ENCODE measurements at places on chromosomes 7 and 10.
A peak's percentile ranks its signal among the peaks of the same experiment; 100 is the strongest.

DNA sequence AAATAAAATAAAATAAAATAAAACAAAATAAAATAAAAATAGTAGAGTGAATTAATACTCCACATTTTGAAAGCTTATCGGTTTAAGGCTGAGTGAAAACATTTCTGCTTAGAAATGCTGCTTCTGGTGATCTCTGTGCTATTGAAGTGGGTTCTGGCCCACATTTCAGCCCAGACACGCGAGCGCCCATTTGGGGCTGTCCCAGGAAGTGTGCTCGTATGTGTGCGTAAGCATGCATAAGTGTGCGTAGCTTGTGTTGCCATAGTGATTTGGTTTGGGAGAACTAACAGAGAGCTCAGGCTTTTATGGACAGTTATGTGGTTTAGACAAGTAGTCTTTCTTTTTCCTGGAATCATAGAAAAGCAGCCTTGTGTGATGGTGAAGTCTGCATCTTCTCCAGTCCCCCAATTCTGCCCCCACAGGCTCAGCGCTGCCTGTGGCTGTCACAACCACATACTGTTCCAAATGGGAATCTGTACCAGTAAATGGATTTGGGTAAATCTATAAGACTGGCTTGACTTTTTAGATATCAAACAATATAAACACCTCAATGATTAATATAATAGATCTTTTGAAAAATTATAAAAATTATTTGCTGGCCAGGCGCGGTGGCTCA is 29.8 kb upstream of the PURB start:
- H3K4me1 ChIP-seq: no peaks in the 10 kb centered on the region
- H3K36me3 ChIP-seq: no peaks in the 10 kb centered on the region
- H3K4me3 ChIP-seq: no peak overlapping the region
- no peaks in the 10 kb centered on the region for H3K27me3 ChIP-seq

DNA sequence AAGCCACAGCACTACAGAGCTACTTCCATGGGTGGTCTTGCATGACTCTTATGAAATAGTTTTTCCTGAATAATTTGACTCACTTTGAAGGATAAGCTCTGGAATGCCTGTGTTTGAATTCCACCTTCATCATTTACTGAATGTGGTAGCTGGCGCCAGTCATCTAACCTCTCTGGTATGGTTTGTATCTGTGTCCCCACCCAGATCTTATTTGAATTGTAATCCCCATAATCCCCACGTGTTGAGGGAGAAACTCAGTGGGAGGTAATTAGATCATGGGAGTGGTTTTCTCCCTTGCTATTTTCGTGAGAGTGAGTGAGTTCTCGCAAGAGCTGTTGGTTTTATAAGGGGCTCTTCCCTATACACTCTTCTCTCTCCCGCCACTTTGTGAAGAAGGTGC is 11.2 kb upstream of the SLC13A1 start:
- H3K27me3 ChIP-seq: no peaks in the 10 kb centered on the region
- no peaks in the 10 kb centered on the region for H3K36me3 ChIP-seq
- no peaks in the 10 kb centered on the region for H3K4me1 ChIP-seq
- no peak for DNase-seq
- H3K4me3 ChIP-seq: no peak overlapping the region

DNA sequence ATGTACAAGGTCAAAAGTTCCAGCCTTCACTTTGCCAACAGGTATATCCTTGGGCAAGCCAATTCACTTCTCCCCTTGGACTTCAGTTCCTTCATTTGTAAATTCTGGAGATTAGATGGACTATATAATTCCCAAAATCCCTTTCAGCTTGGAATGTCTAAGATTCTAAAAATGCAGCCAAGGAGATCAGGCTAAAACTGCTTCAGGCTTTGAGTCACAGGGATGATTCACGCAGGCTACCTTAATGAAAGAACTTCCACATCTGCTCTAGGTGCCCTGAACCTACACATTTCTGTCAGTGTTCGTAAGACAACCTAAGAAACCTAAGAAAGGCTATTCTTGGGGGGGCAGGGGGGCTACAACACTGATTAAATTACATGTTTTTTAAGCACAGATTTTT is 7.1 kb downstream of the CPVL start:
- peaks cover 19% of the 10 kb centered on the region for H3K27me3 ChIP-seq
- no peaks in the 10 kb centered on the region for H3K4me1 ChIP-seq

GRCh38 chr10:1643161-1643907 is 94.0 kb downstream of the ADARB2 start:
- no peaks in the 10 kb centered on the region for H3K27me3 ChIP-seq
- no peak for DNase-seq
- no peaks in the 10 kb centered on the region for H3K36me3 ChIP-seq
- H3K27ac ChIP-seq: no peak overlapping the region

GRCh38 chr7:129958643-129959470 is 6.1 kb upstream of the UBE2H start:
- H3K4me3 ChIP-seq: no peak overlapping the region
- peak overlapping the region; percentile 4 for H3K27ac ChIP-seq
- peak; percentile 94 for DNase-seq
- no peaks in the 10 kb centered on the region for H3K36me3 ChIP-seq

DNA sequence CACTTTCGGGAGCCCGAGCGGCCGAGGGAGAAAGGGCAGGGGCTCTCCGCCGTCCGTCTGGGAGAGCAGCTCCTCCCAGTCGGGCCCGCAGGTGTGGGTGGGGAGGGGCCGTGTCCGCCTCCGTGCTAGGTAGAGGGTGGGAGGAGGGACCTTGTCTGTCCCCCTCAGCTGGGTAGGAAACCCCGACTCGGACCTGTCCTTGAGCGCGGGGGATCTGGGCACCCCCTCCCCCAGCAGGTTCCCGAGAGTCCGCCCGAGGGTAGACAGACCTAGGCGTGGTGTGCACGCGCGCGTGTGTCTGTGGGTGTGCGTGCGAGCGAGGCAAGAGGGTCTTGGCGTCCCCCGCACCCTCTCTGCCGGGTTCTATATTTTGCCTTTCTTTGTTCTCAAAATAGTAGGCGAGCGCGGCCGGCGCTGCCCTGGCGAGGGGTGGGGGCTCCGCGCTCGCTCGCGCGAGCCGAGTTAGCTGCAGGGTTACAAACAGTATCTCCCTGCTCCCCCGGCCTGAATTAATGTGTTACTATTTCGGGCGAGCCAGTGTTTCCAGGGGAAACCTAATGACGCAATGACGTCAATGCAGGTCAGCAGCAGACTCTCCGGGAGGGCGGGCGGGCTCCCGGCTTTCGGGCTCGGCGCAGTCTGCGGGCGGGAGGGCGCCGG is 73.9 kb upstream of the LEP start:
- no peaks in the 10 kb centered on the region for H3K36me3 ChIP-seq
- peaks cover 86% of the 10 kb centered on the region for H3K27me3 ChIP-seq
- peak overlapping the region; percentile 65 for H3K4me3 ChIP-seq
- H3K4me1 ChIP-seq: peaks cover 36% of the 10 kb centered on the region
- DNase-seq: peak; percentile 79

- H3K4me1 ChIP-seq: no peaks in the 10 kb centered on the region
- no peaks in the 10 kb centered on the region for H3K27me3 ChIP-seq
- no peak within 1 kb of the TSS for H3K27ac ChIP-seq
- H3K36me3 ChIP-seq: no peaks in the 10 kb centered on the region
Measured at GRCh38 chr7:150685219-150686029, at the start of gene GIMAP2. Gene GIMAP2 (plus strand): TSS chr7:150685706. CDS start chr7:150687060, 1,354 bp downstream.

- no peak for DNase-seq
- H3K36me3 ChIP-seq: no peaks in the 10 kb centered on the region
- H3K4me3 ChIP-seq: no peak overlapping the region
- no peaks in the 10 kb centered on the region for H3K27me3 ChIP-seq
- H3K4me1 ChIP-seq: no peaks in the 10 kb centered on the region
- no peak overlapping the region for H3K27ac ChIP-seq
Measured at GRCh38 chr7:115085421-115085820, 163.5 kb downstream of the MDFIC start.

GRCh38 chr10:124707551-124707950 is 36.6 kb downstream of the FAM53B start:
- H3K36me3 ChIP-seq: peaks cover 40% of the 10 kb centered on the region
- no peak overlapping the region for H3K4me3 ChIP-seq
- H3K27me3 ChIP-seq: no peaks in the 10 kb centered on the region
- no peak overlapping the region for H3K27ac ChIP-seq
- peaks cover 5% of the 10 kb centered on the region for H3K4me1 ChIP-seq

DNA sequence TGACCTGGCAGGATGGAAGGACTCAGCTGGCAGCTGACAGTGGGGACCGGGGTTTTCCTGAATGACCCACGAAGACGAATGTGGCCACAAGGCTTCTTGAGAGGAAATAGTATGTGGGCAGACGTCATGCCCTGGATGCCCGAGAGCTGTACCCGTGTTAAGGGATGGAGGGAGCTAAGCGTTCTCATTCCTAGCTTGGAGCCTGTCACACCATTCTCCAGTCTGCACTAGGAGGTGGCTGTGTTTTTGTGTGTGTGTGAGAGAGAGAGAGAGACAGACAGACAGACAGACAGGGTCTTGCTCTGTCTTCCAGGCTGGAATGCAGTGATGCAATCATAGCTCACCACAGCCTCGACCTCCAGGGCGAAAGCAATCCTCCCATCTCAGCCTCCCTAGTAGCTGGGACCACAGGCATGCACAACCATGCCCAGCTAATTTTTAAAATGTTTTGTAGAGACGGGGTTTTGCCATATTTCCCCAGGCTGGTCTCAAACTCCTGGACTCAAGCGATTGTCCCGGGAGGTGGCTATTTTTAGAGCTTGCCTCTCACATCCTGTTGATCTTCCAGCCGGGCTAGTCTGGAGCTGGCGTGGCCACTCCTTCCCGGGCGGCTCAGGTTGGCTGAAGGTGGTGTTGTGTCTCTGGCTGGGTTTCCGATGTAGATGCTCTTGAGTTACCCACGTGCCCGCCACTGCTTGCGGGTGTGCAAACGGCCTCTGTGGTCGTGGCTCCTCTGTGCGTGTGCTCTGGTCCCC is 2.1 kb downstream of the AMZ1 start:
- peak; percentile 55 for DNase-seq
- H3K27me3 ChIP-seq: peaks cover 24% of the 10 kb centered on the region
- H3K27ac ChIP-seq: no peak overlapping the region
- H3K4me1 ChIP-seq: peaks cover 38% of the 10 kb centered on the region

DNA sequence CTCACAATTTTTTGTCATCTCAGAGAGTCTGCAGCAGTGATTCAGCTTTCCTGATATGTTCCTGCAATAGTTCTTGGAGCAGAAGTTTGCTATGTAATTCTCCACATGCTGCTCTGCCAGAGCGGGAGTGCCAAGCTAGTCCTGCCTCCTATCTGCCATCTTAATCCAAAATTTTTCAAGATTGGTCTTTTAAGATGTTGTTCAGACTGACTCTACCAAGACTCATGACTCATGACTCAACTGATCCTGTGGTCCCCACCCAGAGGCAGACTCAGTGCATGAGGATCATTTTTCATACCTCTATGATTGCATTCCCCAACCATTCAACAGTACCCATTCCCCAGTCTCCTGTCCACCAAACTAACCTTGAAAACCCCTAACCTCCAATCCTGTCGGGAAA is 470.8 kb downstream of the INHBA start:
- no peak for DNase-seq
- no peaks in the 10 kb centered on the region for H3K4me1 ChIP-seq
- H3K27me3 ChIP-seq: no peaks in the 10 kb centered on the region
- H3K36me3 ChIP-seq: peaks cover 5% of the 10 kb centered on the region

GRCh38 chr10:62199584-62199983 is 69.1 kb downstream of the RTKN2 start:
- H3K36me3 ChIP-seq: no peaks in the 10 kb centered on the region
- H3K4me3 ChIP-seq: no peak overlapping the region
- H3K27me3 ChIP-seq: no peaks in the 10 kb centered on the region
- no peak for DNase-seq
- H3K4me1 ChIP-seq: no peaks in the 10 kb centered on the region

- peak overlapping the region; percentile 55 for H3K4me3 ChIP-seq
- no peaks in the 10 kb centered on the region for H3K36me3 ChIP-seq
- peaks cover 15% of the 10 kb centered on the region for H3K4me1 ChIP-seq
- DNase-seq: peak; percentile 79
Measured at GRCh38 chr10:55629793-55630490, 731.1 kb downstream of the ZWINT start.

DNA sequence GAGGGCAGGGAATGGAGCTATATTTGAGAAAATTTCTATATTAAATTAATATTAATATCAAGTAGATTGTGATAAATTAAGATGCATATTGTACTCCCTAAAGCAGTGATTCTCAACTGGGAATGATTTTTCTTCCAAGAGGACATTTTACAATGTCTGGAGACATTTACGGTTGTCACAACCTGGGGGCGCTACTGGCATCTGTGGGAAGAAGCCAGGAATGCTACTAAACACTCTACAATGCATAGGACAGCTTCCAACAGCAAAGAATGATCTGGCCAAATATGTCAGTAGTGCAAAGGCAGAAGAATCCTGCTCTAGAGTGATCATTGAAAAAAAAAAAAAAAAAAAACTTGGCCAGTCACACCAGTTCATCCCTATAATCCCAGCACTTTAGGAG is 100.0 kb downstream of the LSM5 start:
- no peak overlapping the region for H3K4me3 ChIP-seq
- no peak for DNase-seq
- H3K27ac ChIP-seq: no peak overlapping the region
- H3K27me3 ChIP-seq: no peaks in the 10 kb centered on the region

DNA sequence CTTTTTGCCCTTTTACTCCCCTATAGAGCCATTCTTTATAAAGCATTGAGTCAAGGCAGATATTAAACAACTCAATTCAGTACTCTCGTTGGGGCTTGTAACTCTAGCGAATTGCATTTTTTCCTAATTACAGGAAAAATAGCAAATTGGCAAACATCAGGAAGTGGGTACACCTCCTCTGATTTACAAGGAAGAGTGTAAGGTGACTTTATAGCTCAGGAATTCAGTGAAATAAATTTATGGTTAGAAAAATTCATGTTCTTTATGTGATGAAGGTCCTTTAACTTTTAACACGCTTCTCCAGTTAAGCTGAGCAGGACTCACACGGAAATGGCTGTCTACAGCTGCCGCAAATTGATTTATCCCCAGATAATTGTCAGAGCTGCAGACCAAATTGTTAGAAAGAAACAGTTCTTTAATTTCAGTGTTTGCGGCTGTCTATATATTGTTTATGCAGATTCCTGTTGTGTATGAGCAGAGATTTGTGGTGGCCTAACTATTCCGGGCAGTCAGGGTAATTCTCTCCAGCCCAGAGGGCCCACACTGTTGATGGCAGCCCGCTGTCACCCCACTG is 151.1 kb upstream of the MKI67 start:
- no peak overlapping the region for H3K4me3 ChIP-seq
- no peak for DNase-seq
- H3K36me3 ChIP-seq: no peaks in the 10 kb centered on the region
- no peaks in the 10 kb centered on the region for H3K4me1 ChIP-seq

GRCh38 chr7:78345979-78346378 is 547.4 kb downstream of the PHTF2 start:
- H3K4me3 ChIP-seq: no peak overlapping the region
- H3K36me3 ChIP-seq: no peaks in the 10 kb centered on the region
- no peaks in the 10 kb centered on the region for H3K27me3 ChIP-seq

DNA sequence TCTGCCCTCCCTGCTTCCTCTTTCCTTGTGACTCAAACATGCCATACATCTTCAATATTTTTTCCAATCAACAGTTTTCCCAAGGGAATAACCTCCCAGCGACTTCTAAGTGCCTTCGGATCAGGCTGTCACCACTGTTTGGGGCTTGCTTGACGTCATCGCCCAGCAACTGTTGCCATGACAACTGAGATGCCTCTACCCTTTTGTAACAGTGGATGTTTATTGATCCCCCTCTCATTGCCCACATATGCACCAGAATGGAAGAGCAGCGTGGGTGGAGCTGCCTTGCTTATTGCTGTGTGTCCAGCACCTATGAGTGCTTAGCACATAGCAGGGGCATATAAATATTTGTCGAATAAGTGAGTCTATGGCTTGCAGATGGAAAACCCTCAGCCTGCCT is 14.4 kb downstream of the FFAR4 start:
- no peak overlapping the region for H3K27ac ChIP-seq
- no peak overlapping the region for H3K4me3 ChIP-seq
- H3K27me3 ChIP-seq: peaks cover 39% of the 10 kb centered on the region
- peaks cover 5% of the 10 kb centered on the region for H3K4me1 ChIP-seq
